ENCODE measurements at places on chromosomes 1 and 21. TPM values are rescaled to one million over a fixed set of nuclear protein-coding genes. Genes with fewer than 3 reads are reported as not detected.

The CFHR3 gene
- 0.04 TPM for polyA plus RNA-seq

The ETV3L gene
- polyA plus RNA-seq, result not detected

The RAB7B gene
- 5.4 TPM for polyA plus RNA-seq

DNA sequence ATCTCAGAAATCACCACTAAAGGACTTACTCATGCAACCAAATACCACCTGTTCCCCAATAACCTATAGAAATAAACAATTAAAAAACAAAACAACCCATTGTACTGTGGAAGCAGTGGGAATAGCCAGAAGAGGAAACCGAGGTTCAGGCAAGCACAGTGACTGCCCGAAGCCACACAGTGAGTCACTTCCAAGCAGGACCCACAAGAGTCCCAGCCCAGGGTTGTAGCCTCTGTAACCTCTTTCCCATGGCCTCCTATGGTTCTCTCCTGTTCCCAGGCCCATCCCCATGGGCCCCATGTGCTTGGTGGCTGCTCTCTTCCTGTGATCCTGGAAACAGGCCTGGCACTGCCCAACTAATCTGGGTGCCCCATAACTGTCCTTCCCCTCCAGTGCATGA, 29.0 kb upstream of the HTR1D start:
- H3K4me3 ChIP-seq, result no peak overlapping the region
- H3K4me1 ChIP-seq, result no peaks in the 10 kb centered on the region
- no peaks in the 10 kb centered on the region for H3K27me3 ChIP-seq
- no peak overlapping the region for H3K27ac ChIP-seq

GRCh38 chr1:153633161-153633753, 609 bp upstream of the CHTOP start:
- DNase-seq, result no peak
- H3K27ac ChIP-seq, result peak overlapping the region; percentile 100
- H3K4me3 ChIP-seq, result peak overlapping the region; percentile 32

DNA sequence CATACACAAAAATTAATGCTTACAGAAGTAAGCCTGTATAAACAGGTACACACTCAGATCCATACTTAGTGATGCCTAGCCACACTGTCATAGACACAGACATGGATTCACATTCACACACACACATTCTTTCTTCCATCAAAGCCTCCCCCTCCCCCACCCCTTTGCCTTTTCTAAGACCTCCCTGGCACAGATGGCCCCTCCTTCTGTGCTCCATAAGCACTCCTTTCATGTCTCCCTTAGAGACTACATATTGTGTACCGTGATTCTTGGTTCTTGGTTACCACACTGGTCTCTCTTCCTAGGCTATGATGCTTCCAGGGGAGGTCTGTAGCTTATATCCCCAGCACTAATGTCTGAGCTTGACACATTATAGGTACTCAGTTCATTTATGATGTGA, 2.0 kb upstream of the NHLH2 start:
- peaks cover 5% of the 10 kb centered on the region for H3K4me1 ChIP-seq
- peaks cover 61% of the 10 kb centered on the region for H3K27me3 ChIP-seq
- H3K36me3 ChIP-seq, result no peaks in the 10 kb centered on the region
- DNase-seq, result no peak

- no peaks in the 10 kb centered on the region for H3K36me3 ChIP-seq
- no peak for DNase-seq
- no peaks in the 10 kb centered on the region for H3K4me1 ChIP-seq
These were observed 170.0 kb downstream of the NPHP4 start for GRCh38 chr1:5822266-5822665.

- no peaks in the 10 kb centered on the region for H3K36me3 ChIP-seq
- H3K27ac ChIP-seq, result peak overlapping the region; percentile 7
- no peak overlapping the region for H3K4me3 ChIP-seq
- H3K27me3 ChIP-seq, result no peaks in the 10 kb centered on the region
- peak; percentile 56 for DNase-seq
- H3K4me1 ChIP-seq, result peaks cover 10% of the 10 kb centered on the region
These were observed 5.1 kb upstream of the GNG12 start for GRCh38 chr1:67838180-67838910.

GRCh38 chr1:40820251-40820797, 36.7 kb downstream of the KCNQ4 start:
- H3K27ac ChIP-seq, result no peak overlapping the region
- no peaks in the 10 kb centered on the region for H3K36me3 ChIP-seq
- H3K27me3 ChIP-seq, result peaks cover 28% of the 10 kb centered on the region

DNA sequence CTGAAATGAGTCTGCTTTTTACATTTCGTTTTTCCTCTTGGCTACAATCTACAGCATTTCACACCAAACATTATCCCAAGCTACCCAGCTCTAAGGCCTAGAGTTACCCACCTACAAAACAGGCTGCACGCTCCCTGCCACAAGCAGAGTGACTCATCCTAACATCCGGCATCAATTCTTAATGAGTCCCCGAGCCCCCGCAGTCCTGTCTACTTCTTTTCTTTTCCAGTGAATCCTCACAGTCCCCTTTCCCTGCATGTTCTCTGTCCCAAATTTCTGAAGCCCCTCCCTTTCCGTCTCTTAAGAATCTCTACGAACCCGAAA, 650 bp downstream of the PCNX2 start:
- peak overlapping the region; percentile 48 for H3K4me3 ChIP-seq
- H3K4me1 ChIP-seq, result peaks cover 3% of the 10 kb centered on the region
- no peak overlapping the region for H3K27ac ChIP-seq
- no peak for DNase-seq
- no peaks in the 10 kb centered on the region for H3K36me3 ChIP-seq

GRCh38 chr1:3471356-3472087, 17.1 kb downstream of the ARHGEF16 start:
- DNase-seq, result no peak
- no peaks in the 10 kb centered on the region for H3K27me3 ChIP-seq
- H3K4me3 ChIP-seq, result no peak overlapping the region
- peak overlapping the region; percentile 36 for H3K27ac ChIP-seq
- H3K36me3 ChIP-seq, result peaks cover 63% of the 10 kb centered on the region
- H3K4me1 ChIP-seq, result peaks cover 12% of the 10 kb centered on the region

GRCh38 chr1:27011058-27011764, 1.4 kb downstream of the TENT5B start:
- DNase-seq, result peak; percentile 89
- H3K27me3 ChIP-seq, result peaks cover 8% of the 10 kb centered on the region
- peak overlapping the region; percentile 68 for H3K27ac ChIP-seq
- H3K4me3 ChIP-seq, result no peak overlapping the region
- no peaks in the 10 kb centered on the region for H3K36me3 ChIP-seq

DNA sequence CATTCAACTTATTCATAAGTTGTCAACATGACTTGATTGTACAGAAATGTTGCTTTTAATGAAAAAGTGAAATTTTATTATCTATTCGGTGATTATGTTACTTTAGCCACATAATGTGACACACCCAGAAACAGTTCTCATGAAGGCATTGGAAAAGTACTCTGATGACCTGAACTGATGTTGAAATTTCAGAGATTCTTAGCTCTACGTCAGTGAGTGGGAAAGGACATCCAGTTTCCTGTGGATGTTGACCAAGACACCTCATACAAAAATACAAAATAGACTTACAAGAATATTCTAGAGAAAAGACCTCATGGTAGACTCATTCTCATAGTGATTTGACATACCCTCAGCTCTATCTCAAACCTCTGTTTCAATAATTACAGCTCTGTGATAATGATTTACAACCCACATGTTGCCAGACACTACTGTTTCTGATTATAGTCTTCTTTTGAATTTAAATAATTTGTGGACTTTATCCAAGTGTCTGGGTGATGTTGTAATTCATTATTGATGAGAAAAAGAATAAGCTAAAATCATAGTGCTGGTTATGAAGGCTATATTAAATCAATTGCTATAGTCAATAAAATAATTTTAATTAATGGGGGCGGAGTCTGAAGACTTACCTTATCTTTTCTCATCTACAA, 37.3 kb downstream of the KCNK2 start:
- no peak overlapping the region for H3K27ac ChIP-seq
- no peak for DNase-seq
- H3K27me3 ChIP-seq, result no peaks in the 10 kb centered on the region

DNA sequence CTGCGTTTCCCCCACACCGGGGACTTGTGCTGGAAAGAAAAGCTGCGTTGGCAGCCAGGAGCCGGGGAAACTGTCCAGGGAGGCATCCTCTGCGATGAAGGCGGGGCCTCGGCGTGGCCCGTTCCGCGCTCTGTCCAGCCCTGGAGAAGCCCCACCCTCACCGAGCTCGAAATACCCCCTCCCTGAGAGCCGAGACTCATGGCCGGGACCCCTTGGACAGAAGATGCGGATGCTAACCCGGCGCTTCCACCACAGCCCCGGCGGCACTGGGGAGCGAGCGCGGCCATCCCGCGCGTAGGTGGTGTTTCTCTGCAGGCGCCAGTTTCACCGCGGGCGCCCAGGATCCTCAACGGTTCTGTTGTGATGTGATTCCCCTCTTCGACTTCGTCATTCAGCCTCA, 31.6 kb downstream of the PDE9A start:
- no peak overlapping the region for H3K4me3 ChIP-seq
- H3K27ac ChIP-seq, result no peak overlapping the region
- DNase-seq, result no peak
- H3K4me1 ChIP-seq, result no peaks in the 10 kb centered on the region
- no peaks in the 10 kb centered on the region for H3K27me3 ChIP-seq

DNA sequence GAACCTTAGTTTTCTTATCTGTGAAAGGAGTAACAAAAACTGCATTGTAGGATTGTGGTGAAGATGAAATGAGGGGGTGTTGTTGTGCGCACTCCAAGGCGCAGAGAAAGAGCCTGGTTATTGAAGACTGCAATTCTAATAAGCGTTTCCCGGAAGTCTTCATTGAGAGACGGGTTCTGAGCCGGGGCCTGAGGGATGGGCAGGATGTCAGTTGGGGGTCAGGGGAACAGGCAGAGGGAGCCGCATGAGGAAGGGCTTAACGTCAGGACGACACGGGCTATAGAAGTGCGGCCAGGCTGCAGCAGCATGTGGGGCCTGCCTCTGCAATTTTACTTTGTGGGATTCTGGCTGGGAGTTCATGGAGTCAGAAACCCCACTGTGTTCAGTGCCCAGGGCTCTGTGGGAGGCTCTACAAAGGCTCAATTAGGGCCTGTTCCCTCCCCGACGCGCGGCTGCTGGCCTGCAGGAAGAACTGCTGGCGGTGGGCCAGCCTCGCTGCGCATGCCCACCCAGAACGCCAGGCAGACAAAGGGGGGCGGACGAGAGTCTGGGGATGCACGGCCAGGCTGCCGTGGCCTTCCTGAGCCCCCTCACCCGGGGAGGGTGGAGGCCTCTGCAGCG, 20.7 kb downstream of the TRIM62 start:
- H3K27me3 ChIP-seq, result no peaks in the 10 kb centered on the region
- H3K27ac ChIP-seq, result peak overlapping the region; percentile 44
- H3K36me3 ChIP-seq, result peaks cover 14% of the 10 kb centered on the region
- no peaks in the 10 kb centered on the region for H3K4me1 ChIP-seq
- H3K4me3 ChIP-seq, result no peak overlapping the region

GRCh38 chr1:203271018-203271743, 34.1 kb upstream of the BTG2 start:
- H3K27ac ChIP-seq, result no peak overlapping the region
- peak; percentile 74 for DNase-seq
- no peaks in the 10 kb centered on the region for H3K27me3 ChIP-seq
- H3K4me1 ChIP-seq, result peaks cover 42% of the 10 kb centered on the region

DNA sequence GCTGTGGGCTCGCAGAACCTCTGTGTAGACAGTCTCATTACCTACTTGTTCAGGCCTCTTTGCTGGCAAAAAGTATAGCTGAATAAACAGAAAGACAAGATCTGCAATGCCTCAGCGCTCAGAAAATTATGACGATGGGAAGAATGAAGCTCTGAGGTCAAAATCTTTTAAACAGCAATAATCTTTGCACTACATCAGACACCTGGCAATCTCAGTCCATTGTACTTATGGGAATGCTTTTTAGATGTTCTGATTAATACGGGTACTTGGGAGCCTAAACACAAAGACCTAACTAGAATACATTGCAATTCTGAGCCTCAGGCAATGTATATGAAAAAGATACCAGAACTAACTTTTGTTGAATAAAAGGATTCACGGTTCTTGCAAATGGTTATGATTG, 410.7 kb downstream of the SMYD3 start:
- H3K36me3 ChIP-seq, result no peaks in the 10 kb centered on the region
- H3K27me3 ChIP-seq, result no peaks in the 10 kb centered on the region
- H3K4me3 ChIP-seq, result no peak overlapping the region
- H3K4me1 ChIP-seq, result no peaks in the 10 kb centered on the region

DNA sequence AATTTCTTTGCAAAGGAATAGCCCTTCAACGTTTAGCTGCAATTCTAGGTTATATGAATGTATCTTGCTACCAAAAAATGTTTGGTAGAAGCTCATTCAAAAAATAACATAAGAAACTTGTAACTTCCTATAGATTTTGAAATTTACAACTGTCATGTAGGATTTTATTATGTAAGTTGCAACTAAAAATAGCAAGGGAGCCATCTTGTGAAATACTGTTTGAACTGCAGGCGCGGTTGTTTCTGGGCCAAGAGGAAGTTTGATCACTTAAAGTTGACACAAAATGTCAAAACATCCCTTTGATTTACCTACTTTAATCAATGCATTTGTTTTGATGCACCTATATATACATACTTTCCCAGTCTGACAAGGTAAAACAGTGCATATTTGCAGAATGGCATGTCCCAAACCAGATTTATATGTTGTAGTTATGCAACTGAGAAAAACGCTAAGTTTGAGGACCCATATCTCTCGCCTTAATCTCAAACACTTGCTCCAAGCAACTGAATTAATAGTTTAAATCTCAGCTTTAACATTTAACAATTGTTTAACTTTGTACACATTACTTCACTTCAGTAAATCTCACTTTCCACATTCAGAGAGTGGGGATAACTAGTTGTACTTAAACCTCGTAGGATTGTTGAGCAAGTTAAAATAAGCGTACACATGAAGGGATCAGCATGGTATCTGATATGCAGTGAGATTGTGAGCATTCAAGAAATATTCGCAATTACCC, 63.9 kb downstream of the KCNK2 start:
- DNase-seq, result no peak
- no peaks in the 10 kb centered on the region for H3K4me1 ChIP-seq
- no peaks in the 10 kb centered on the region for H3K36me3 ChIP-seq
